Stimulated activated CD8-positive, alpha-beta memory T cell treated with anti-CD3 and anti-CD28 coated beads, Interleukin-4, amount 100 ng/mL, for 24 hours (primary cell): ENCODE measurements at places on chromosomes 12 and 14.

GRCh38 chr14:71692496-71692895, 239.7 kb upstream of the RGS6 start:
- no peak for DNase-seq

GRCh38 chr14:68986926-68987652, 8.0 kb upstream of the ACTN1 start:
- no peak for DNase-seq

DNA sequence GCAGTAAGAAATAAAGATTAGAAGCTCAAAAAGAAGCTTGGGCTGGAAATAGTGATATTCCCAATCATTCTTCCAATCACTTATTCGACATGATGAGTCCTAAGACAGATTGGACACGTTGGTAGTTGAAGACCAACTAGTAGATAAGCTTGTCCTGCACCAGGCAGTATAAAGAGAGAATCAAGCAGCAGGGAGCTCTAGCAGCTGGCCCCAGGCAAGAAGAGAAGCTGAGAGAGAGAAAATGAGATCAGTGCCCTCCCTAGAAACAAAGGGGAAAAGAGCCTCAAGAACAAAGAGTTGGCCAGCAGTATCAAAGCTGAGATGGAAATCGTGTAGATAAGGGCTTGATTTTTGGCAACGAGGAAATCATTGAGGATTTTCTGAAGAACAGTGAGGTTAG, 20.6 kb downstream of the RASSF8 start:
- DNase-seq, result no peak

DNA sequence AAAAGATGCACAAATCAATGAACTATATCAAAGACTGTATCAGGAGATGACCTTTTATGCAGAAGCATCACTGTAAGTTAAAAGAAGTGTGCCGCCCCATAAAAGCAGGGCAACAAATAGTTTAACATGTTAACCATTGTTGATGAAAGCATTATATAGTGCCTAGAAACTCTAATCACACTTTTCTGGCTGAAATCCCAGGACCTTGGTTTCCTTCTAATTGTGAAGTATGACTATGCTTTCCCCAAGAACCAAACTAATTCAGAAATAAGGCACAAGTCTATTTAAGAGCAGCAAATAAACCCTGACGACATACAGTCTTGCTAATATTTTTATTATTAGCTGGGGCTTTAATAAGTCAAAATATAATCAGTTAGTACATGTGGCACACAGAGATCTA, 21.7 kb downstream of the RACGAP1 start:
- DNase-seq, result no peak

- no peak for DNase-seq
Observed at GRCh38 chr12:6425590-6426531, 18.9 kb upstream of the CD27 start.

DNA sequence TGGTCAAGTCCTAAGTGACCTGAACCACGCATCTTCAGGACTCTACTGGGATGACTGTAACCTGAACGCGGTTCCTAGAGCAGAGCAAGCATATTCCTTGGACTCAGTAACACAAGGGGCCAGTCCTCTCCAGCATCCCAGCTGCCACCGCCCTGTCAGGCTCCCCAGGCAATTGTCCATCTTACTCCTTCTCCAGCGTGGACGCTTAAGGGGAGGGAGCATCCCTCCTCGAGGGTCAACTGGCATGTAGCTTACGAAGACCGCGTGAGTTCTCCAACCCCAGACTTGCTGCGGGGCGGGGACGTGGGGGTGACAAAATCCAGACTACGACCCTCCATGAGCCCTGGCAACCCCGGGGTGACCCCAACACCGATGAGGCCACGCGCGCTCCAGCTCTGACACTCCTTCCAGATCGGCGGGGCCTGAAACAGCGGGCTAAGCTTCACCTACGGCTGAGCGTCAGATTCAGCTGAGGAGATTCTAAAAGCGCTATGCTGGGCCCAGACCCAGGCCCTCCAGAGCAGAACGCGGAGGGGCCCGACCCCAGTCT, 846 bp upstream of the MTHFD1 start:
- no peak for DNase-seq

DNA sequence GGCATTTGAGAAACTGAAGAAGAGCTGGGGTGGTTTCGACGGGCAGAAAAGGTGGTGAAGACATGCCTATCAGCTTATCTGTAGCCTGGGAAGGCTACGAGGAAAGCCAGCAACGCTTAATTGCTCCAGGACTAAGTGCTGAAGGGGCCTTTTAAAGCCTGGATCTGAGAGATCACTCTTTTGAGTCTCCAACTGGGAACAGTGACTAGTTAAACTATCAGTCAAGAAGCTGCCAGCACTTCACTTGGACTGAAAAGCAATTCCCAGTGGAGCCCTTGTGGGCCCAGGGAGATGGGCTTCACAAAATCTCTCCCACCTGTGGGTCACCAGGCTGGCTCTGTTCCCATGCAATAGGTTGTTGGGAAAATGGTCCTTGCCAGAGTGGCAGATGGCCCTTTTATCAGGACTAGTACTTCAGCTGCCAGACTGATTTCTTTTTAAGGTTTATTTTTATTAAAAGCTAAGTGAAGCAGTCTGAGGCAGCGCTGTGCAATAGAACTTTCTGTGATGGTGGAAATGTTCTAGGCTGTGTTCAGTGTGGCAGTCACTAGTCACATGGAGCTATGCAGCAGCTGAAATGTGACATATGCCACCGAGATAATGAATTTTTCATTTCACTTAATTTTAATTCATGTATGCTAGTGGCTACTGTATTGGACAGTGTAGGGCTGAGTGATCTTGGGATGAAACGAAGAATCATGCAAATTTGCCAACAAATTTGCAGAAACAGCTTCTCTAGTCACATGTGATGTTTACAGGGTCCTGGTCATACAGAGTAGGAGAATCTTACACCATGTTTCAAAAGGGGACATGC, 276.8 kb downstream of the PCNX1 start:
- no peak for DNase-seq

- DNase-seq, result no peak
Observed at GRCh38 chr12:1435456-1435855, 158.9 kb downstream of the FBXL14 start.

DNA sequence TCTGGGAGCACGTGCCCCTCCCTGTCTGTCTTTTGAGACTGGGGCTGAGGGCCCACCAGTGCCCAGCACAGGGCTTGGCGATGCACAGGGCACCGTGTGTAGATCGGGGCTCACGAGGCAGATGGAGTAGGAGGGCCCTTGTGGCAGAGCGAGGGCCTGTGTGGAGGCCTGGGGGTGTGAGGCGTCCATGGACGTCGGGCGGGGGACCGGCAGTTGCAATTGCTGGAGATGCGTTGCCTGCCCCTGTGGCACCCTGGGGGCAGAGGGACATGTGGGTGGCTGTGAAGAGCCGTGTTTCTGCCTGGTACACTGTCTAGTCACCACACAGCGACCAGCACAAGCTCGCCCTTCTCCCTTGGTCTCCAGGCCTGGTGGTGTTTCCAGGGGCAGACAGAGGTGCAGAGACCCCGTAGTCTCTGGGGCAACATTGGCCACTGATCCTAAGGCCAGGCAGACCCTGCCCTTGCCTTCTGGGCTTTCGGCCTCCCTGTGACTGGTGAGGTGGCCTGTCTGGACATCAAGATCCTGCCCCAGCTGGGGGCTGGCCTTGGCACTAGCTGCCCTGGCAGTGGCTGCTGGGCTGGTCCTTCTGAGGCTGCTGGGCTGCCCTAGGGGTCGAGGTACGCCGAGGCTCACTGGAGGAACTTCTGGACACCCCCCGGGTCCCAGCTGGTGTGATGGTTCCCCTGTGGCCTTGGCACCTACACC, 14.5 kb downstream of the KIF26A start:
- DNase-seq, result no peak

GRCh38 chr14:35320472-35320871, 28.3 kb downstream of the PSMA6 start:
- no peak for DNase-seq

DNA sequence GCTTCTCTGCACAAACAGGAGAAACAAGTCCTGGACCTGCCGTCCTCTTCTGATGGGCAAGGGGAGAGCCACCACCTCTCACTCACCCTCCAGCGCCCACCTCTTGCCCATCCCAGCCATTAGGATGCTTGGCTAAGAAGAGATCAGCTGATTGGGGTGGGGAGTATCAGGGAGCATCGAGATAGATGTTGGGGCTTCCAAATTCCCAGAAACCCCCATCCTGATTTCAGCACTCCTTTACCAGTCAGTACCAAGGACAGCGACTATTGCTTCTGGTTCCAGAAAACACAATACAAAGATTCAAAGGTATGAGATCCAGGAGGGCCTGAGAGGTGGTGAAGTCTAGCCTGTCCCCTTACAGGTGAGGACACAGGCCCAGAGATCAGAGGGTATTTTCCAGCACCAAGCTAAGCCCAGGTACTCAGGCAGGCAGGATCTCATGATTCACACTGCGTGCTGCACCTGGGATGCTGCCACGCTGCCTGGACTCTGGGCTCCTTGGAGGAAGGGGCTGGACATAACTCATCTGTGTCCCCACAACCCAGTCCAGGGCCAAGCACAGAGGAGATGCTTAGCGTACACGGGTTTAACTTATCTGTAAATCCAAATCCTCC, 76.6 kb downstream of the TUNAR start:
- no peak for DNase-seq

- DNase-seq, result no peak
Observed at GRCh38 chr14:56322531-56322930, 204.3 kb downstream of the PELI2 start.

DNA sequence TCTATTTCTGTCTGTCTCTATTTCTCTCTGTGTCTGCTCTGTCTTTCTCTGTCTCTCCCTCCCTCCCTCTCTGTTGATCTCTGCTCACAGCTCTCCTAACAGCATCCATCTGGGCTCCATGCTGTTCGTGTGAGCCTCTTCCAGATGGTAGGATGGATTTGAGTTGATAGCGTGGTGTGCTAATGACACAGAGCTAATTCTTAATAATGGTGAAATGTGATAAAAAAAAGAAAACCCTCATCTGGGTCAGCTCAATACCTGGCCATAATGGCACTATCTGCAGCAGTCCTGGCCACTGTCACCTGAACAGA, 96.4 kb downstream of the AACS start:
- no peak for DNase-seq

- DNase-seq, result no peak
Observed at GRCh38 chr12:104055686-104056388, 5.8 kb upstream of the GLT8D2 start.

DNA sequence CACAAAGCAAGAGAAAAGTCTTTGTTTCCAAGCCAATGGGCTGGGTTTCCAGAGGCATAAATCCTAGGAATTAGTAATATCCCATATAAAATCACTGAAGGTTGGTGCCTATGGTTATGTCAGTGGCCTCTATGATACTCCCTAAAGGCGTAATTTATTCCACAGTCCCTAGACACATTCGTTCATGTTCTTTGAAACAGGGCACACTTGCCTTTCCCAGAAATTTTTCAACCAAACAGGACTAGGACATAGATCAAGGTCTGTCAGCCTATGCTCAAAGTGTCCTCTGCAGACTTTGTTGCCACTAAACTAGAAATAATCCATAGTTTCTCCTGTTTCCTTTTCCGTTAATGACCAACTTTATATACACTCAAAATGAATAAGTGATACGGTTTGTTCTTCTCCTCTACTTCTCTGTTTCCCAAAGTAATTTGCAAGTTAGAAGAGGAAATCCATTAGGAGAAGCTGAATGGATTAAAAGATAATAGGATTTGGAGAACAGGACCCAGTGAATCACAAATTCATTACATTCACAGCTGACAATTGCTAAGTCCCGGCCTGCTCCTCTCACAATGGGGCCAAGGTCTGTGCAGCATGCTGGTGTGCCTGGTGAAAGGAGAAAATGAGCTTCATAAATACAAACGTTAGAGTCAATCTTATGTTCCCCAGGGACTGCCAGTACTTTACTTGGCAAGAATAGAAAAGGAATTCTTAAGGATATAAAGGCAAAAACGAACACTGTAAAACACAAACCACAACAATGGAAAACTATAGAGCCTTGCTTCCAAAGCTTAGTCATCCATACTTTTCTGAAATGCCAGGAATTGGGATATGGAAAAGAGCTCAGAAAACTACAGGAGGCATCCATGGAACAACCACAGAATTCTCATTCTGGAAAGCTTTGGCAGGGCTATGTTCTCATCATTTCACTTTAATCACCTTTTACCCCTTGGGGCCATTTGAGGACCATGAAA, 966.2 kb downstream of the NRXN3 start:
- no peak for DNase-seq

- no peak for DNase-seq
Observed at GRCh38 chr12:5273709-5274108, 158.2 kb upstream of the NTF3 start.

- no peak for DNase-seq
Observed at GRCh38 chr12:111819191-111820158, 22.6 kb upstream of the MAPKAPK5 start.

- no peak for DNase-seq
Observed at GRCh38 chr14:91374879-91375702, 42.5 kb downstream of the CCDC88C start.

- DNase-seq, result no peak
Observed at GRCh38 chr12:68400226-68400829, 68.2 kb upstream of the MDM1 start.

DNA sequence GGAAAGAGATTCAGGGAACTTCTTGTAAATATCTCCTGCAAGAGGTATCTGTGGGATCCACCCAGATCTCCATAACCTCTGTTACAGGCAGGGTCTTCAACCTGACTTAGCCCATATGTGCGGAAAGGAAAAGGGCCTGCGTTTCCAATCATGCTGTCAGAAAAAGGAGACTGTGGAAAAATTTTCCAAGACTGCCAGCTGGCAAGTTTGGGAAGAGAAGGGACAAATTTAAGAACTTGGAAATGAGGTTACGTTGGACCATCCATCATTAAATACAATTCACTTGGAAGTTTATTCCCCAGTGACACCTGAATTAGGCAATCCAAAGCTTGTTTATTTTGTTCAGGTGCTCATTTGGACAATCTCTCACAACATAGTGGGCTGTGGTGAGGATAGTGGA, 13.9 kb downstream of the PTHLH start:
- DNase-seq, result no peak

- DNase-seq, result no peak
Observed at GRCh38 chr12:16198884-16199283, 78.6 kb downstream of the SLC15A5 start.

DNA sequence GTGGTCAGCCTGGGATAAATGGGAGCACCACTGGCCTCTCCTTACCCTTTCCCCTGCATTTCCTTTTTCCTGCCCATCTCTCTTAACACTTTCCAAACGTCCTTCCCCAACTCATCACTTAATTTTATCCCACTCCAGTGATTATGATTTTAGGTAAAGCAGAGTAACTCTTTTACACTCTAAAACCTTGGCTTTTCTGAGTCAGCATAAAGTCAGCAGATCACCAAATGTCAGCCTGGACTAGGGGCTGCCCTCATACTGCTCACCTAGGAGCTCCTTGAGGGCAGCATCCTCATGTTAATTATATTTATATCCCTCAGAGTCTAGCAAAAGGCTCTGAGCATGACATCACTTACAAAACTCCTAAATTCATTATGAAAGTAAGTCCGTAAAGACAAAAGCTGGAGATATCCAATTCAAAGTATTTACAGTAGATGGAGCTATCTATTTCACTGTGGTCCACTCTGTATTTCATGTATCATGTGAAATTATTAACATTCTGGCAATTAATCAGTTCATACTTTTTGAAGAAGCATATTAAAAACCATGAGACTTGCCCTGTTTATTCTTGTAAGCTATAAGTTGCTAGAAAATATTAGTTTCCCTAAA, 17.0 kb upstream of the DICER1 start:
- no peak for DNase-seq

GRCh38 chr14:86057018-86057667, 527.2 kb downstream of the FLRT2 start:
- DNase-seq, result peak; percentile 1

- no peak for DNase-seq
Observed at GRCh38 chr12:69007855-69008351, 74.9 kb upstream of the CPM start.

- DNase-seq, result no peak
Observed at GRCh38 chr14:23089498-23090253, 5.3 kb downstream of the ACIN1 start.

- no peak for DNase-seq
Observed at GRCh38 chr14:53855127-53855526, 101.5 kb downstream of the BMP4 start.
